ENCODE measurements at places on chromosomes 3 and 15.

- no peak for DNase-seq
Measured at GRCh38 chr3:101853982-101854381, 4.7 kb downstream of the NFKBIZ start.

- no peak for DNase-seq
Measured at GRCh38 chr3:66107855-66108254, 69.1 kb upstream of the MAGI1 start.

DNA sequence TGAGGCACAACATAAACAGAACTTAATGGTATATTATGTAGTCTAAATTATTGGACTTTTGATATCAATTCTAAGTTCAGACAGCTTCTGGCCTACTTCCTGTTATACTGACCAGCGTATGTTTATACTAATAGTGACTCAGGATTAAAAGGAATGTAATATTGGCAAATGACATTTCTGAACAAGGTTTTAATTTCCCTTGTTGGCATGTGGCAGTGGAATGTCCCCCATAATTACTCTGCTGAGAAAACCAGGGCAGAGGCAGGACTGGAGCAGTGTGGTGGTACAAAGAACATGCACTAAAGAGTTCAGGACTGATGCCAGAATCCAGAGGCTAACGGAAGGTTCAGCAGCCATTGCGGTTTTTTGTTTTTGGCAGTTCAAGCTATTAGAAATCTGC lies 184.0 kb downstream of the KCNAB1 start:
- no peak for DNase-seq

DNA sequence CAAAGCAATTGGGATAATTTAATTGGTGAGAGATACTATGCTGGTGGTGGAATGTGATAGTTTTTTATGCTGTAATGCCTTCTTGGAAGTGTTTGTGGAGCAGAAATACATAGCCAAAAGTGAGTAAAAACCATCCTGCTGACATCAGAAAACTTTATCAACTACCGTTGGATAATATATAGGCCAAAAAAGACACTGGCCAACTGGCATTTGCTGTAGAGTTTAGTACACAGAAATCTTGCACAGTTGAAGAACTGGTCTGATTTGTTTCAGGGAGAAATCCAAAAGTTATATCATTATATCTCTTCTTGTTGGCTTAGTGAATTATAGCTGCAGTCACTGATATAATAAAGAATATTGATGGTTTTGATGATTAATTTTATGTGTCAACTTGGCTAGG lies 507 bp upstream of the MINDY4B start:
- no peak for DNase-seq

GRCh38 chr15:68621535-68621934 lies 42.7 kb downstream of the CORO2B start:
- DNase-seq = no peak

- no peak for DNase-seq
Measured at GRCh38 chr3:126456211-126456610, 19.5 kb downstream of the ZXDC start.

DNA sequence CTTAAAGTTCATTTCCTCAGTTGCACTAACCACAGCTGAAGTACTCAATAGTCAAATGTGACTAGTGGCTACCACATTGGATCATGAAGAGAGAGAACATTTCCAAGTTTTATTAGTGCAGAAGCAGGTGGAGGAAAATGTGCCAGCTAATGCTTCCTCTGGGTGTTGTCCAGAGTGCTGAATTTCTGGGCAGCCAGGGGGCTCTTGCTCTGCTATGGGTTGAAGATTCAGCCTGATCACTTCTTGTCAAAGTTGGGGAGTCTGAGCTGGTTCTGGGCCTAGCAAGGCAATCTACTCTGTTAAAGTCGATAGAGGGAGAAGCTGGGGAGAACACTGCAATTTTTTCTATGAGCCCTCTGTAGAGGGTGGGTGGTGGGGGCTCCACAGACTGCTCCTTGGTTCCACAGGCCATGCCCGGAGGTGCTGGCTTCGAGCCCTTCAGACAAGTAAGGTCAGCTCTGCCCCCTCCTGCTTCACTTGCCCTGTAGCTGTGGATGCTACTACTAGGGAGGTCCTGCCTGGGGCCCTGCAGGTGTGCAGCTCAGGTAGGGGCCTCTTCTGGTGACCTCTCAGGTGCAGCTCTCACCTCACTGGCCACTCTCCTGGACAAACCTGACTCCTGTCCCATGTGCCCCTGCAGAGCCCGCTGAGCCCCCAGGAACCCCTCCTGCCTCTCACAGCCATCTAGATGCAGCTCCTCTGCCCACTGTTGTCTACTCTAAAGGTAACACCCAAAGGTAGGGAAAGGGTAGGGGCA lies 8.2 kb downstream of the ALG3 start:
- no peak for DNase-seq

DNA sequence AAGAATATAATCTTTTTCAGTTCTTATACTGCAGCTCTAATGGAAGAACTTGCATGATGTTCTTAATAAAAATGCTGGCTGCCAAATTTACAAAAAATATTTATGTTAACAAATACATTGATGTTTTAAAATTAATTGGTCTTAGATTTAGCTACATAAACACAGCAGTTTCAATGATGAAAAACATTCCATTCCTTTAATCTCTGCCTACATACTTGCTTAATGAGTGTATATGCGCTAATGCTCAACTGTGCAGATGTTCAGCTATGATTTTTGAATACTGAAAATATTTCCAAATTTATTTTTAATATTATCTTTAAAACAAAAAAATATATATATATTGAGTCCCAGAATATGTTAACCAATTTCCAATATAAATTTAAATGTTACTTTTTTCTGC lies 867.4 kb downstream of the ROBO1 start:
- no peak for DNase-seq

DNA sequence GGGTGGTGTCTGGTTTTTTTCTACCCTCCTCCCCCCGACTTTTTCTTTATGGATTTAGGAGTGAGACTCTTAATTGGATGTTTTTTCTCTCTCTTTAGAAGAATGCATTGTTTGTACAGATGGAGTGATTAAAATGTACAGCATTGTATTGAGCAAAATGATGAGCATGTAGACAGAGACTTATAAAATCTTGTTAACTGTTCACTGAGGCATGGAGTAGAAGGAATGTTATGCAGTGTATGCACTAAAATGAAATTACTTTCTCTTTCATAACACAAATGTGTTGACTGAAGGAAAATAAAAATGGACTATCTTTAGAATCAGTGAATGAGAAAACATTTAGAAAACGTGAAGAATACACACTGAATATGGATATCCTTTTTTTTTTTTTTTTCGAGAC lies 39.8 kb downstream of the ZFAND6 start:
- DNase-seq = no peak

DNA sequence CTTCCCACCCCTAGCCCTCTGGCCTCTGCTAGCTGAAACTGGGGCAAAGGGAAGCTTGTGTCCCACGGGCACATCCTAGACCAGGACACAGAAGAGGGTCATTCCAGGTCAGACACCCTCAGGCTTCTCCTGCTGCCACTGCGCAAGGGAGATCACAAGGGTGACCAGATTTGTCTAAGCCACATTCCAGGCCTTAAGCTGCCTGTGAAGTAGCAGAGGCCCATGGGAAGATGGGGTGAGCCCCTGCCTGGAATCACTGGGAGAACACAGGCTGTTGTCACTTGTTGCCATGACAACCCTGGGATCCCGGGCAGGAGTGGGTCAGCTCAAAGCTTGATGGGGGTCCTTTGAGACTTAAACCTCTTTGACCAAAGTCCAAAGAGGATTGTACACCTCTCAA lies 10.8 kb downstream of the STRA6 start:
- no peak for DNase-seq

- no peak for DNase-seq
Measured at GRCh38 chr3:175648899-175649298, 789.8 kb downstream of the NAALADL2 start.

DNA sequence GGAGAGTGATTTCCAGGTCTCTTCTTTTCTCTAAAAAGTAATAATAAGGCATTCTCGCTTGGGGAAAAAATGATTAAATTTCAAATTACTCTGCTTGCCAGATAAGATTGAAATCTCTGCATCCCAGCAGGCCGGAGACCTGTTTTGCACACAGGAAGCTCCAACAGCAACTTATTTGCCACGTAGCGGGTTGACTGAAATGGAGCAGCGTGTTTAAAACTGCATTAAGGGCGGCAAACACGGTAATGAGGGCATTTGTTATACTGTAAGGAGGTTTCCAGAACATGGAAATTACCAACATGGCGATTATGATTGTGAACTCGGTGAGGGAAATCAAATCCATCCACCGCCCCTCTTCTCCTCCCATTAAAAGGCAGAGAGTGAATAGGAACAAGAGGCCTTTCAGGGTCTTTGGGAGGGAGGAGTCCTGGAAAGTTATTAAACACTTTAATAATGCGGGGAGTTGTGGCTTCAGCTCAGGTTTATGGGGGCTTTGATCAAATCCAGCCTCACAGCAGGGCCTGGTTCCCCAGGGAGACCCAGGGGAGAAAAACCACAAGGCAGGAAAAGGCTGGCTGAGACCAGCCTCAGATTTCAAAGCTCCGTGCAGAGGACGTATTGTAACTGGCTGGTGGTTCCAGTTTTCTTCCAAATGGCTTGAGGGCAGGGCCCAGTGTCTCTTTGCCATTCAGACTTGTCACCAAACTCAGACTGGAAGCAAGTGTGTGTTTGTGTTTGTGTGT lies 242.3 kb downstream of the TLE3 start:
- DNase-seq = no peak

GRCh38 chr3:156649681-156650080 lies 24.7 kb upstream of the TIPARP start:
- DNase-seq = no peak

- DNase-seq = no peak
Measured at GRCh38 chr3:114707252-114707860, 413.5 kb downstream of the TIGIT start.

DNA sequence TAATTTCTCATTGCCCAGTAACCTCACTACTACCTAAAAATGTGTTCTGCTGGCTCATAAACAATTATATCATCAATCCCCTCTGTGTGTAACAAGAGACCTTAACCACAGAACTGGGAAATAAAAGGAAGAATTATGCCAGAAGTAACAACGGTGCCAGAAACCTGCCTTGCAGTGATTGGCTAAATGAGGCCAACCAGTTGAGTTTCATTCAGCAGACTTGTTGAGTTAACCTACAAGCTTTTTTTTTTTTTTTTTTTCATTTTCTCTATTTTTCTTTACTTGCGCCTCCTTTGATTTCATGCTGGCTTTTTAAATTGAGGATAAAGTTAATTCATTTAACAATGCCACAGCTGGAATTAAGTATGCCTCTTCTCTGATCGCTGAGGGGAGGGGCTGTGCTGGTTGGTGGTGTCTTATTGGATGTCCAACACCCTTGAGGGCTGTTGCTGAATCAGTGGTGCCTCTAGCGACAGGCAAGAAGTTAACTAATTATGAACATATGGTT lies 30.0 kb upstream of the GMNC start:
- DNase-seq = no peak

- DNase-seq = no peak
Measured at GRCh38 chr3:15148614-15149013, 49.7 kb upstream of the RBSN start.

- no peak for DNase-seq
Measured at GRCh38 chr15:83396101-83396500, 51.0 kb upstream of the SH3GL3 start.

DNA sequence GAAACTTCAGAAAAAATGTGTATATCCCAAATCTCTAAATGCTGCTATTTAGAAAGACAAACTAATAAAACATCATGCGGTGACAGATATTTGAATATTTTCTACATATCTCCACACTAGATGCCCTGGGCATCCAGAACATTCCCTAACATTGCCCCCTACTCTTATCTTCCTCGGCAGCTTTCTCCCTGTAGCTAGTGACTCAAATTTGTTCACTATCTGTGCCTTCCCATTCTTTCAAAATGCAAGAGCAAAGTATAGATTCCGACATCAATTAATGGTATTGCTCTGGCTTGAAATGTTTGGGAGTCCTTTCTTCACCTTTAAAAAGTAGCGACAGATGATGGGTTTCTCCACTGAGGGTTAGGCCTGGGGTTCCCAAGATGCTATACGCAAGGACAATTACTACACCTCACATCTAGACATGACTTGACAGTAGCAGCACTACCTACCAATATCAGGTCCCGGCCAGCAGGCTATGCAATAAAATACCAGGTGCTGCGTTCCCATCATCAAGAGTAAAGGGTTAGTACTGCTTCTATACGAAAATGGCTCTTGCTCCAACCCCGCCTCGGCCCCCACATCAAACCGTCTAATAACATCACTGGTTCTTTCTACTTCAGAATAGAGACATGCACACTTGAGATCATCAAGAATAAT lies 631 bp downstream of the UBR1 start:
- DNase-seq = no peak

DNA sequence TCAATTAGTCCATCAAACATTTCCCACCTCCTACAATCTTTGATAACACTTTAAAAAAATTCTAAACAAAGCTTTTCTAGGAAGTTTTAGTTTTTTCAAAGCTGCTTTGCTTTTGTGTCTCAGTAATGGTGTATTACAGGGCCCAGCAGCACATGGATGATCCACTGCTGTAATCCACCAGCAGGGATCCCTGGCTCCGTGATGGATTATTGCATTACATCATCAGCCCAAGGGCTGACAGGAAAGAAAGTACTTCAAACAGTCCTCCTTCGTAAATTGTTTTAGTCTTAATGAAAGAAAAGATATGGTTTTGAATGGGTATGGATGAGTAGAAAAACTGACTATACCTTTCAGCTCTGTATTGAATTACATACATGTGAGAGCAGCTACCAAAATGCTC lies 688.9 kb upstream of the NAALADL2 start:
- no peak for DNase-seq

- no peak for DNase-seq
Measured at GRCh38 chr3:26962492-26963360, 340.2 kb downstream of the LRRC3B start.

- DNase-seq = no peak
Measured at GRCh38 chr3:44960387-44961026, 15.5 kb downstream of the ZDHHC3 start.

DNA sequence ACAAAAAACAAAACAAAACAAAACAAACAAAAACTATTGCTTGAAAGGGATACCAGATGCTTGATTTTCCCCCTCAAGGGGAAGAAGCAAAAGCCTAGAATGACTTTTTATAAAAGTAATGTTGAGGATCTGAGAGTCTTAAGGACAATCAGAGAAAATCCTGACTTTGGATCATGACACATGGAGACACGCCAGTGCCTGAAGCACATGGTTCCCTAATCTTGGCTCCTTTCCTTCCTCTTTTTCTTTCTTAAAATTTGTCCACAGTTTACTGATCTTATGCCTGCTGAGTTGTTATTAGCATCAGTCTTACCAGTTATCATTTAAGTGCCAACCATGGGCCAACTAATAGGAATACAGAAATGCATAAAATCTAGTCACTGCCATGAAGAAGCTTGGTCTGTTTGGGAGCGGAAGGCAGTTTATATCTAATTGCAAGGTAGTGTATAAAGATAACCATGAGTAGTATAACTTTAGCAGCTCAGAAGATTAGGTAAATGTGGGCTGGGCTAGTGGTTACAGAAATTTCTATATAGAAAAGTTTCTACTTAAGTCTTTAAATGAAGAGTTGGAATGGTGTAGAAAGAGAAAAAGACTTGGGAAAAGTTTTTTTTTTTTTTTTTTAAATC lies 6.9 kb downstream of the GLCE start:
- DNase-seq = no peak

DNA sequence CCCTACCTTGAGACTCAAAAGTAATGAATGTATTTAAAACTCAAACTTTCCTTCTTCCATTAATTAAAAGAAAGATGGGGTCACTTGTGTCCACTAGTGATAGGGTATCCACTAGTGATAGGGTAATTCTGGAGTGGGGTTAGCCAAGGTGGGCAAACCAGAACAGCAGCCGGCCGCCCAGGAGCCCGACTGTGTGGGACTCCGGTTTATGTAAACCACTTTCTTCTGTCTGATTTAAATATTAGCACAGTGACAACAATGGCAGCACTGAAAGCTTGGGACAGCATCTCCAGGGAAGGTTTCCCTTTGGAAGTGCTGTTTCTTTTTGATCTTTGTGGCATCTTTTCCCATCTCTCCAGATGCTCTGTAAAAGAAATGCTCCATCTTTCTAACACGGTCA lies 722 bp downstream of the MYZAP start:
- DNase-seq = no peak
